ENCODE measurements at places on chromosomes 5 and 9.

DNA sequence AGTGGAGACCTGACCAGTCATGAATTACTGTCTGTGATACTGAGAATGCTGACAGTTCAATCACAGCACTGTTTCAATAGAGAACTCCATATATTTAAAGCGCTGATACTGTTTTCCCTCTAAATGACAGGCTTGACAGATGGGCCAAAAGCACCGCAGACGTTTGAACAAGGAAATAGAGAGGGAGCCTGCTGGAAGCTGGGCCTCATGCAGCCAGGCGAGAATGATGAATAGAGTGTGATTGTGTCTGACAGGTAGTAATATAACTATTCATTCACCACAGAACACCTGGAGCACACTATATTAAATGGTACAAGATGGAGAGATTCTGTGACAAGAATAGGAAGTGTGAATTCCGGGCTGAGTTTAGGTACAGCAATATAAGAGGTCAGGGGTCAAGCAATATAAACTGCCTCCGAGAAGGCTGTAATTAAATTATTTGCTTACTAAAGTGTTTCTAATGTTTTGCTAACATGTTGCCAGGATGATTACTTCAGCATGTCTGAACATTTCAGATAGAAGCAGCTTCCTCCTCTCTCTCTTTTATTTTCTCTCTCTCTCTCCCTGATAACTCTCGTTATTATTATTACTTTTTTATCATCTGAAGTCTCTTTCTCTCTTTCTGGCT lies 297.7 kb downstream of the CSNK1G3 start:
- DNase-seq = no peak

DNA sequence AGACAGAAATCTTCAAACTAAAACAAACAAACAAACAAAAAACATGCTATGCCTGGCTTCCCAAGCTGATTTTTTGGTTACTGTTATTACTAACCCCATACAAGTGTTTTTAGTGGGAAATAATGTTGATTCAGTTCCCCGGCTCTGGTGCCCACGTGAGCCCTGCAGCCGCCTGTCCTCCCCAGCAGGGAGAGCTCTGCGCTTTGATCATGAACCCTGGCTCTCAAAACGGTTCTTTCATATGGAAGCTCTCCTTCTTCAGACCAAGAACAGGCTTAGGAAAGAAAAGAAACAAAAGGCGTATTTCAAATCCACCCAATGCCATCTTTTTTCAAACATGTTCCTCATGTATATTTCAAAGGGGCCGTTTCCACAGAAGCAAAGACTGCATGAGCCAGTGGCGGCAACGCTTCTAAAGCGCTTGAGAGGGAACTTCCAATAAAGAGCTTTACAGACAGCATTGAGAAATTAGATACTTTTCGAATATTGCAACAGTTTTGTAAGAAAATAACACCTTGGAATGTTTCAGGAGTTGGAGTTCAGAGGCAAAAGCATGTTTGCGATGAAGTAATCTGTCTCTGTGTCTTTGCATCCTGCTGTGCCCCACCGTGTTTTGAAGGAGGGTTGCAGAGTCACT lies 74.8 kb downstream of the ICE1 start:
- DNase-seq = peak; percentile 25

- no peak for DNase-seq
Observed at GRCh38 chr9:117028103-117028858, 341.2 kb downstream of the TRIM32 start.

- DNase-seq = peak; percentile 35
Observed at GRCh38 chr5:151523335-151523734, 67.8 kb downstream of the FAT2 start.

- DNase-seq = no peak
Observed at GRCh38 chr5:122442938-122443337, 130.9 kb downstream of the SNCAIP start.

DNA sequence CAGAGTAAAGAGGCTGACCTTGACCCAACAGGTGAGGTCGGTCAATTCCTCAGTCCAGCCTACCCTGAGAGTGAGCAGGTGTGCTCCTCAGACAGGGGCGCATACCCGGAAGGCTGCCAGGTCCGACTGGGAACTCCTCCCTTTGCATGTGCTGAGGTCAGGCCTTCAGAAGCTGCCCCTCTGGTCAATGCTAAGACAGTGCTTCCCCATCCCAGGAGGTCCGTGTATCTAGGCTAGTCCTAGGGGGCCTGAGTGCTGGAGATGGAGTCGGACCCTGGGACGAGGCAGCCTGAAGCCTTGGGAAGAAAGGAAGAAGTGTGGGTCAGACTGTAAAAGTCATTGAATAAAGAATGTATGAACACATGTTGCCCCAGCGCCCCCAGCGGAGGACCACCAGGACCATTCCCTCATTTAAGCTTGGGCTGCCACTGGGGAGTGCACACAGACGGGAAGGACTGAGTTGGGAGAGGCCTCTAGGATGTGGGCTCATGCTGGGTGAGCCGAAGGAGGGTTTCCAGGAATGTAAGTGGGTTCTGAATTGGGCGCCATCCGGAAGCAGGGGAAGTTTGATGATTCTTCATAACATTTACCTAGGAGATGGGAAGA lies 41.0 kb upstream of the GFPT2 start:
- no peak for DNase-seq

DNA sequence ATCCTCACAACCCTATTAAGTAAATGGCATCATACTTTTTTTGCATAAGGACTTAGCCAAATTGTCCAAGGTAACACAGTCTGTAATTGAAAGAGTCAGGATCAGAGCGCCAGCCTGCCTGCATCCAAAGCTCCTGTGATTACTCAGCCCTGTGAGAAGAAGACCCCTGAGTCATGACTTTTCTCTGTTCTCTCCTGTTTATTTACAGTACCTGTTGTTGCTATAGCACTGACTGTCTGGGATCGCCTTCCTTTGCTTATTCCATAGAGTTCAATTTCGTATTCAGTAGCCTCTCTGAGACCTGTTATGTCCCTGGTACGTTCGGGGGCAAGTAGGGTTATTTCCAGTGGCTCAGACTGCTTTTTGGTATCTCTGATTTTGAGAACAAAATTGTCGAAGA lies 71.8 kb downstream of the TNC start:
- DNase-seq = no peak

DNA sequence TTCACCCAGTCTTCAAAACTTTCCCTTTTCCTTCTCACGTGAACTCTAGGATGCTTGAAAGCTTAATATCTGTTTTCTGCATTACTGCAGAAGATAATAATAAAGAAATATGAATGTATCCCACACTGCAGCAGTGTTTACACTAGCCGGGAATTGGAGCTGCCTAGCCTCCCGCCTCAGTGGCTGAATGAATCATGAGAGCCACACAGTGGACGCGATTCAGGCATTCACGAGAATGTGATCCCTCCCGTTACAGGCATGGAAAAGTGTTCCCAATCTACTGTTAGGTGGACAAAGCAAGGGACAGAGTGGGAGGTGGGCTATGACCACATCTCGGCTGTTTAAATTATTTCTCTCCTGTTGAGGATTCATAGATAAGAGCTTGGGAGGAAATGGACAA lies 69.4 kb upstream of the CTSL start:
- DNase-seq = no peak

- DNase-seq = no peak
Observed at GRCh38 chr5:132008163-132008473, 3.3 kb downstream of the ACSL6 start.

- DNase-seq = no peak
Observed at GRCh38 chr5:133824661-133825254, 143.7 kb downstream of the C5orf15 start.

- DNase-seq = no peak
Observed at GRCh38 chr9:103430469-103430868, 435.3 kb downstream of the CYLC2 start.
